NCI-H187 treated with DMSO at 0.1 percent for 48 hours (cell line): ENCODE measurements at places on chromosomes 16 and 17.

GRCh38 chr16:8853611-8854010 lies 15.2 kb downstream of the CARHSP1 start:
- no peak for DNase-seq

GRCh38 chr16:25051406-25052150 lies 36.4 kb upstream of the ARHGAP17 start:
- no peak for DNase-seq

DNA sequence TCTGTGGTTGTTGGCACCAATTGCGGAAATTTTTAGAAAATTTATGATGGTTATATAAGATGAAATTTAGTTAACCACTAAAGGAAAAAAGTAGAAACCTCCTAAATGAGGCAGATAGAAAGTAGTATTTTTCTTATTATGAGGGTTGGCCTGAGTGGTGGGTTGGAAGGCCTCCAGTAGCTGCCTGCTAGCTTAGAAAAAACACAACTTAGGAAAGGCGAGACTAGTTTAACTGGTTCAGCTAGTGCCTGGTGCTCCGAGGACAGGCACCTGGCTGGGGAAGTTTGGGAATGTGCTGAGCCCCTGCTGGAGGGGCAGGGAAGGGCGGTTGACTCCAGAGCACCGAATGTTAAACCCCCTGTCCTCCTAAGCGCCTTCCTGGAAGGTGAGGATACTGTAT lies 19.9 kb downstream of the LDHD start:
- no peak for DNase-seq

- no peak for DNase-seq
Observed at GRCh38 chr17:48153691-48154358, 46.3 kb downstream of the SNX11 start.

- DNase-seq, result no peak
Observed at GRCh38 chr16:4509420-4509819, 29.2 kb downstream of the CDIP1 start.

- DNase-seq, result no peak
Observed at GRCh38 chr16:65519402-65519801, 397.5 kb upstream of the CDH11 start.

- no peak for DNase-seq
Observed at GRCh38 chr17:36942631-36943125, 5.4 kb downstream of the LHX1 start.

DNA sequence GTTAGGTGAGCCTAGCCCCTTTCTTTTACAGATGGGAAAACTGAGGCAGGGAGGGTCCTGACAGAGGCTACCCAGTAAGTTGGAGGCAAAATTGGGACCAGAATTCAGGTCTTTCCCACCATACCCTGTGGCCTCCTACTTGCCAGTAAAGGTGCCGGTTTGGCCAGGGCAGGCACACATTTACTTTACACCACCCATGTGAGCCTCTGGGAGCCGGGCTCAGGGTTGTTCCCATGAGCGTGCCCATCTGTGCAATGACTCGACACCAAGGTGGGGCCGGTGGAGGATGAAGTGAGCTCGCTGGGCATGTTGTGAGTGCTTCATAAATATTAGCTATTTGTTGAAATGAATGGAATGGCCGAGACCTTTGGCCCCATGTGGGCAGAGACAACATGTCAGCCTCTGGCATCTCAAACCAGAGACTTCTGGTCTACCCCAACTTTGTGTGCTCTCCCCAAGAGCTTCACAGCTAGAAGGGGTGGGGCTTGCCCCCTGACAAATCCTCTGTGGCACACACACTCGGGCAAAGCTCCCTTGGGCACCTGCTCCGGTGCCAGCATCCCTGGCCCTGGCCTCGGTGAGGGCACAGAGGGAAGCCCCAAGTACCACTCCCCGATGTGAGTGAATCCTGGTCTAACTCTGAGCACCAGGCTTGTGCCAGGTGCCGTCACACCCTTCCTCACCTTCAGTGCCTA lies 60.1 kb downstream of the SRCIN1 start:
- DNase-seq, result no peak

DNA sequence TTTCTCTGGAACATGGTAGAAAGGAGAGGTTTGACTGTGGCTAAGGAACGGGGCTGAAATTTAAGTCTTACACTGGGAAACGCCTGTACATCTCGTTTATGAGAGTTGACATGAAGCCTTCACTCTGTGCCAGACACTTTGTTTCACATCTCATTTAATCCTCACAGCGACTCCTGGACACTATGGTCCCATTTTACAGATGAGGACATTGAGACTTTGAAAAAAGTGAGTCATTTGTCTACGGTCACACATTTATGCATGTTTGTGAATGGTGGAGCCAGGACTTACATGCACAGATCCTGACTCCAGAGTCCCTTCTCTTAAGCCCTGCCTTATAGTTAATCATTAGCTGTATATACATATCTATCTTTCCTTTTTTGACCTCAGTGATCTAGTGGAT lies 318.4 kb upstream of the EEF2KMT start:
- DNase-seq, result no peak

DNA sequence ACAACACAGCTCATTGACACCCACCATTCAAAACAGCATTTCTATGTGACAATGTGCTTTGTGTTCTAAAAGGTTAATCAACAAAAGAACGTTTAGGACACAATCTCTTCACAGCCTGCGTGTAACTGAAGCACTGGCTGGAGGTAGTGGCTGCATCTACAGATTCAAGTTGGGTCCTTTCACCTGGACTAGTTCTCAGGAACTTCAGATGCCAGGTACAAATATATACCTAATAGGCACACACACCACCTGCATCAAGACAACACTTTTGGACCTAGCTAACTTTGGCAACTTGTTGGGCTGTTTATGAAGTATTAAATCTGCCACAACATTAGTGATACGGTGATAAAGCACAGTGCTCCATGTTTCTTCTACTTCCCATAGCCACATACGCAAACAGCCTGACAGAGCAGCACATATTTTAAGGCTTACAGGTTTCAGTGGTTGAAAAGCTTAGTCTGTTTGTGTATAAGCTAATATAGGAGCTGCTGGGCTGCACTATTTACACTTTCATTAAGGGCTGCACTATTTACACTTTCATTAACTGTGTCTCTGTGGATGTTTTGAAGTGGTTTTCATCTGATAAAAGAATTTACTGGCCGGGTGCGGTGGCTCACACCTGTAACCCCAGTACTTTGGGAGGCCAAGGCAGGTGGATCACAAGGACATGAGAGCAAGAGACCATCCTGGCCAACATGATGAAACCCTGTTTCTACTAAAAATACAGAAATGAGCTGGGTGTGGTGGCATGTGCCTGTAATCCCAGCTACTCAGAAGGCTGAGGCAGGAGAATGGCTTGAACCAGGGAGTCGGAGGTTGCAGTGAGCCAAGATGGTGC lies 132.6 kb downstream of the PARN start:
- no peak for DNase-seq

- peak; percentile 75 for DNase-seq
Observed at GRCh38 chr17:8383143-8383822, at the start of gene RPL26. RPL26 (minus strand) TSS chr17:8383193; CDS start chr17:8382310, 883 bp downstream.

GRCh38 chr17:29766796-29767327 lies 144.2 kb upstream of the CORO6 start:
- no peak for DNase-seq

GRCh38 chr16:83713597-83713996 lies 94.2 kb upstream of the HSBP1 start:
- DNase-seq, result no peak

- no peak for DNase-seq
Observed at GRCh38 chr17:7729816-7730215, 12.3 kb downstream of the DNAH2 start.

DNA sequence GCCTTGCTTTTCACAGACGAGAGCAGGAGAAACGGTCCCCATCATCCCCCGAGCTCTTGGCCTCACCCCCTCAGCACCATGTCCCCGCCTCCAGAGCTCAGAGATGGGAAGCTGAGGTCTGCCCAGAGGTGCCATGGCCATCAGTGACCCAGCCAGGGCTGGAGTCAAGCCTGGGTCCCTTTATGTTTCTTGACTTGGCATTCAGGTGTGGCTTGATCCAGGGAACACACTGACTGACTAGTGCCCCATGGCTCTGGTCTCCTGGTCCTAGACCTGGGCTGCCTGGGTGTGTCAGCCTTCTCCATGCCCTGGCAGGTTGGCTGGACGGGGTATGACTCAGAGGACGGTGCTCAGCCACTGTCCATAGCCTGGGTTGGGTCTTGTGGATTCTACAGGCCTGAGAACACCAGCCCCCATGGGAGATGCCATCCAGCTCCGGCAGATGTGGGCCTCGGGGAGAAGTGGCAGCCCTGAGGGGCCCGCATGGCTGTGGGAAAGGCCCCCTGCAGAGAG lies 54.2 kb downstream of the ZFPM1 start:
- DNase-seq, result no peak

- DNase-seq, result no peak
Observed at GRCh38 chr16:53913099-53913870, 209.3 kb downstream of the FTO start.
